ENCODE measurements at places on chromosomes 5 and 9. TPM values are rescaled to one million over a fixed set of nuclear protein-coding genes. Genes with fewer than 3 reads are reported as not detected.

GRCh38 chr5:55220433-55221185, 6.5 kb downstream of the MCIDAS start:
- peak overlapping the region; percentile 77 for H3K4me3 ChIP-seq
- peak; percentile 67 for DNase-seq
- H3K4me1 ChIP-seq = peaks cover 18% of the 10 kb centered on the region
- H3K27ac ChIP-seq = peak overlapping the region; percentile 15
- H3K27me3 ChIP-seq = peaks cover 80% of the 10 kb centered on the region
- H3K36me3 ChIP-seq = peaks cover 3% of the 10 kb centered on the region

- no peaks in the 10 kb centered on the region for H3K36me3 ChIP-seq
- no peak overlapping the region for H3K4me3 ChIP-seq
- no peak overlapping the region for H3K27ac ChIP-seq
- DNase-seq = no peak
- H3K27me3 ChIP-seq = no peaks in the 10 kb centered on the region
Observed at GRCh38 chr9:134619448-134619982, 22.1 kb upstream of the COL5A1 start.

DNA sequence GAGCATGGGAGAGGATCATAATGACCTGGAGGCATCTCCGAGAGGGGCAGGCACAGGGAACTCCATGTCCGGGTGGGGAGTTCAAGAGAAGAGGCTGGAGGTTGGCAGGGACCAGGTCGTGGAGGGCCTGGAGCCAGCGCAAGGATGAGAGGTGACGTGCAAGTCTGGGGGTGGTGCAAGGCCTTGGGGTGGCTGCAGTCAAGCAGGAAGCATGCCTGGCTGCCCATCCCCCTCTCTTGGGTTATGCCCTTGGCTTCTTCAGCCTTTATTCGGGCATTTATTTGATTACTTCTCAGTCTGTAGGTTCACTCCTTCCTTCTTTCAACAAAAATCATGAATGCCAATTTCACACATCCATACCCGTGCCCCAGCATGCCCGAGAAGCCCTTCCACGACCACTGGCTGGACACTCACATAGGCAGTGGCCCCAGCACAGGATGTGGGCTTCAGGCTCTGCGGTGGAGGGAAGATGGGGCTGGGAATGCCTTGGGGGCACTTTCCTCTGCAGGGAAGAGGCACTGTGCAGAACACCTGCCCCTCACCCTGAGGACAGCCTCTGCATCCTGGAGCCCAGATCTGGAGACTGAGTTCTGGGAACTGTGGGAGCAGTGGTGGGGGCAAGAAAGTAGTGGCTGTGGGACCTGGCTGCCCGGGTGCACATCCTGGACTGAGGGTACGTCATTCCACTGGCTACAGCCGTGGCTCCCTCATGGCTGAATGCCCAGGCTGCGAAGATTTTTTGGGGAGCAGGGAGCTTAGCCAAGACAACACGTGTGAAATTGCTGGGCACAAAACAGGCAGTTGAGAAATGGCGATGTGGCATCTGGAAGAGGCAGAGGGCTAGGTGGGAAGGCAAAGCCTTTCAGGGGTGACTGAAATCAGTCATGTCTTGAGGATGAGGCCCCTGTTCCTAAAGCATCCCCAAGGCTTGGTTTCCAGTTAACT, 38.6 kb downstream of the CRB2 start:
- H3K4me3 ChIP-seq = no peak overlapping the region
- H3K27ac ChIP-seq = no peak overlapping the region
- H3K36me3 ChIP-seq = no peaks in the 10 kb centered on the region
- DNase-seq = no peak
- no peaks in the 10 kb centered on the region for H3K27me3 ChIP-seq

DNA sequence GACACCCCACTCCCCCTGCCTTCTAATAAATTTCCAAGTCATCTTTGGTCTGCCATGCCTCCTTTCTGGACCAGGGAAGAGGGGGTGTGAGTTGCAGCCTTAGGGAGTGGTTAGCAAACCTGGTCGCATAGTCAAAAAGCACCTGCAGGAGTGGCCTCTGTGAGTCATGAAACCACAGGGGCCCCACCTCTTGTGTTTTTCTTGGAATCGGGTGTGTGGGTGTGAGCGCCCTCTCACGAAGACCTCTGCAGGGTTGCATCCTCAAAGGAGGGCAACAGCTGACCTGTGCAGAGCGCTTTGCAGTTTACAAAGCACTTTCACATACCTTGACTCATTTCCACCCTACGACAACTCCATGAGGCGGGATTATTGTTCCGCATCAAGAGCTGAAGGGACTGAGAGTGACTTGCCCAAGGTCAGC, 36.8 kb upstream of the TEX48 start:
- DNase-seq = peak; percentile 98
- H3K4me1 ChIP-seq = peaks cover 81% of the 10 kb centered on the region
- H3K36me3 ChIP-seq = peaks cover 33% of the 10 kb centered on the region
- H3K4me3 ChIP-seq = peak overlapping the region; percentile 74
- H3K27ac ChIP-seq = peak overlapping the region; percentile 97
- no peaks in the 10 kb centered on the region for H3K27me3 ChIP-seq

DNA sequence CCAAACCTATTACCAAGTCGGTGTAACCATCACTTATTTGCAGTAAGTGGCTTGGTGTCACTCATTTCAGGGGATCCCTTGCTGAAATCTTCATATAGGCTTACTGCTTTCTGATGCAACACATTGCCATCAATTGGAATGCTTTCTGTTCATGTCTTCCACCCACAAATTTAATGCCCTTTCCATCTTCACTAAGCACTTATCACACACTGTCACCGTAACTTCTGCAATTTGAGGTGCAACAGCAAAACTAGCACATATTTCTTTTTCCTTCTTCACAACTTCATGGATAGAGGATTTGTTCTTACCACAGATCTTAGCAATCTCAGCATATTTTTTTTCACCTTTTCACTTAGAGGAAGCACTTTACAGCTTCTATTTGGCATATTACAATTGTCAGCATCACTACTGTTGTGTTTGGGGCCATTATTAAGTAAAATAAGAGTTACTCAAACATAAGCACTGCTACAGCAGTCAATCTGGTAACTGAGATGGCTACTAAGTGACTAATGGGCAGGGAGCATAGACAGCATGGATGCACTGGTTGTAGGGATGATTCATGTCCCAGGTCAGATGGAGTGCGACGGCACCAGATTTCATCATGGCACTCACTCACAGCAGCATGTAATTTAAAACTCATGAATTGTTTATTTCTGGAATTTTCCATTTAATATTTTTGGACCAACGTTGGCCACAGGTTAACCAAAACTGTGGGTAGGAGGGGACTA, 70.1 kb downstream of the PIP5K1B start:
- H3K36me3 ChIP-seq = no peaks in the 10 kb centered on the region
- H3K4me3 ChIP-seq = no peak overlapping the region
- peaks cover 6% of the 10 kb centered on the region for H3K27me3 ChIP-seq
- no peak overlapping the region for H3K27ac ChIP-seq

GRCh38 chr9:3793971-3794383, 268.2 kb upstream of the RFX3 start:
- H3K4me3 ChIP-seq = no peak overlapping the region
- H3K4me1 ChIP-seq = no peaks in the 10 kb centered on the region
- H3K27ac ChIP-seq = no peak overlapping the region
- H3K36me3 ChIP-seq = no peaks in the 10 kb centered on the region
- peaks cover 2% of the 10 kb centered on the region for H3K27me3 ChIP-seq

GRCh38 chr5:7589800-7590199, 193.9 kb downstream of the ADCY2 start:
- no peak overlapping the region for H3K4me3 ChIP-seq
- H3K36me3 ChIP-seq = no peaks in the 10 kb centered on the region
- no peaks in the 10 kb centered on the region for H3K27me3 ChIP-seq
- no peaks in the 10 kb centered on the region for H3K4me1 ChIP-seq
- no peak overlapping the region for H3K27ac ChIP-seq

GRCh38 chr5:107496466-107496865, 174.3 kb downstream of the EFNA5 start:
- H3K27ac ChIP-seq = no peak overlapping the region
- no peak for DNase-seq
- no peaks in the 10 kb centered on the region for H3K36me3 ChIP-seq

DNA sequence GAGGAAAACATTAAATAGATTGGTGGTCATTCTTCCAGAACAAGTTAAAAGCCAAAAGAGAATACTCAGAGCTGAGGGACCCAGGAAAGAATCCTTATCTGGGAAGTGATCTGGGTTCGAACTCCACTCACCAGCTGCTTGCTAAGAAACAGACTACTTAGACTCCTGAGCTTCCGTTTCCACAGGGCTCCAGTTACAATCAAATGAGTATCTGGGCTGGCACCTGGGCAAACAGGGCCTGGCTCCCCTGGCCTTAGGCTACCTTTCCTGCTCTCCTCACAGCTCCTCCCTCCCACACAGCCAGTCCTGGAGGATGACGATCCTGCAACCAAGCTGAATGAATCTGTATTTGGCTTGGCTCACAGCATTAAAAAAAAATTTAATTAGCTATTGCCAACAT, 2.5 kb downstream of the MAPK9 start:
- H3K27me3 ChIP-seq = no peaks in the 10 kb centered on the region
- H3K36me3 ChIP-seq = peaks cover 32% of the 10 kb centered on the region
- DNase-seq = no peak
- H3K27ac ChIP-seq = no peak overlapping the region
- peaks cover 28% of the 10 kb centered on the region for H3K4me1 ChIP-seq

DNA sequence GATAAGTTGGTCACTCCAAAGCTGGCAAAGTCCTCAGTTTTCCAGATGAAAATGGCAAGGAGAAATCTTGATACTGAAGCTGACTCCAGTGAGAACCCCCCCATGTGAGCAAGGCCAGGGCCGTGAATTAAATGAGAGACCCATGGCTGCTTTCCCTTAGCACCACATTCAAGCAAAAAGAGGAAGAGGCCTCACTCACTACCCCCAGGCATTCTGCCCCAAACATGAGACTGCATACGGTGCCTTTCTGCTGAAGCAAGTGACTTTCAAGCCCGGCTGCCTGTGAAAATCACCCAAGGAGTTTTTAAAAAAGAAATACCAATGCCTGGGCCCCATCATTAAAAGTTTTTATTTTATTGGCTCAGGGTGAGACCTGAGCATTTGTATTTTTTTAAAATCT, 66.9 kb downstream of the TMEM252 start:
- no peaks in the 10 kb centered on the region for H3K36me3 ChIP-seq
- no peak overlapping the region for H3K27ac ChIP-seq
- no peak overlapping the region for H3K4me3 ChIP-seq
- peaks cover 26% of the 10 kb centered on the region for H3K27me3 ChIP-seq
- no peaks in the 10 kb centered on the region for H3K4me1 ChIP-seq
- no peak for DNase-seq

DNA sequence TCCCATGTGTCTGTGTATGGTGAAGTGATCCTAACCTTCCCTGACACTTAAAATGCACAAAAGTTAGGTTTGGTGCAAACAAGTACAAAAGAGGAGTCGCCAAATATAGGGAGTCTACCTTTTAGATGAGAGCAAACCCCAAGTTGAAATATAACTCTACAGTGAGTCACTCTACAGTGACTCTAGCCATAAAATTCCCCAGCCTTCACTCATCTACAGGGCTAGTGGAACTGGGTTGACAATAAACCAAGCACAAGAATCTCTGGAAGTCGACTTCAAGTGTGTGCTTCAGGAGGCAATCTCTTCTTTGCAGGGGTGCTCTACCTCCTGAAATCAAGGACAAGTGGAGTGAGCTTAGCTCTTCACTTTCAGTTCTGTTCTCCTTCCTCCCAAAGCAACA, 3.3 kb downstream of the SHISAL2B start:
- no peak for DNase-seq
- peaks cover 43% of the 10 kb centered on the region for H3K27me3 ChIP-seq
- H3K4me3 ChIP-seq = no peak overlapping the region
- no peak overlapping the region for H3K27ac ChIP-seq
- H3K36me3 ChIP-seq = no peaks in the 10 kb centered on the region

- H3K27ac ChIP-seq = no peak overlapping the region
- no peaks in the 10 kb centered on the region for H3K4me1 ChIP-seq
- no peaks in the 10 kb centered on the region for H3K36me3 ChIP-seq
Observed at GRCh38 chr5:1853531-1853930, 29.2 kb downstream of the IRX4 start.

GRCh38 chr5:163504079-163504931, 1.1 kb upstream of the MAT2B start:
- H3K27me3 ChIP-seq = peaks cover 2% of the 10 kb centered on the region
- peaks cover 37% of the 10 kb centered on the region for H3K4me1 ChIP-seq
- peaks cover 20% of the 10 kb centered on the region for H3K36me3 ChIP-seq
- H3K4me3 ChIP-seq = peak overlapping the region; percentile 93
- DNase-seq = peak; percentile 80

DNA sequence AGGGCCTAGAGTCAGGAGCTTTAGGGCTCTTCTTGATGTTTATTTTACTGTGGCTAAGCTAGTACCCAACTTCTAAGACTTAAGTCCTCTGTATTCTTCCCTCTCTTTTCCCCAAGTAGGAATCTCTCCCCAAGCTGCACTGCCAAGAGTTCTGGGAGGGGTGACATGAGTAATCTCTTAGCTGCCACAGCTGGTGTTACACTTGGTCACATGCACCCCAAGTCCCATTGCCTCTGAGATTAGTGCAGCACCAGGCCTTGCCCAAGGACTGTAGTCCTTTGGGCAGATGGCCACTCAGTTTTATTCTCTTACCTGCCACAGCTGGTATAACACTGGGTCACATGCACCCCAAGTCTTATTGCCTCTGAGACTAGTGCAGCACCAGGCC, 114.7 kb upstream of the RIOK2 start:
- no peak for DNase-seq
- no peak overlapping the region for H3K27ac ChIP-seq
- no peaks in the 10 kb centered on the region for H3K36me3 ChIP-seq
- no peaks in the 10 kb centered on the region for H3K4me1 ChIP-seq

DNA sequence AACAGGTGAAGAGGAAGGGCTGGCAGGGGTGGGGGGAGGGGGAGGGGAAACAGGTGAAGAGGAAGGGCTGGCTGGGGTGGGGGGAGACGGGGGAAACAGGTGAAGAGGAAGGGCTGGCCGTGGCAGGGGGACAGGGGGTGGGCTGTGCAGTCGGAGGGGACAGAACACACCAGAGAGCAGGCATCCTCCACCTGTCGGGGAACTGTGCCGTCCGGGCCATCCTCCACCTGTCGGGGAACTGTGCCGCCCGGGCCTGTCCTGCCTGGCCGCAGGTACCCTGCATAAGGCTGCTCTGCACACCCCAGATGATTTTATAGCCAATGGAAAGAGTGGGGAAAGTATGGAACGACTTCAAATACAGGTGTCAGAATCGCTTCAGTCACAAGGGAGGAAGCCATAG, 32.5 kb upstream of the PPP1R26 start:
- no peak overlapping the region for H3K27ac ChIP-seq
- H3K4me3 ChIP-seq = no peak overlapping the region
- H3K4me1 ChIP-seq = no peaks in the 10 kb centered on the region
- peaks cover 3% of the 10 kb centered on the region for H3K27me3 ChIP-seq
- H3K36me3 ChIP-seq = no peaks in the 10 kb centered on the region

- no peak for DNase-seq
- no peaks in the 10 kb centered on the region for H3K4me1 ChIP-seq
- no peaks in the 10 kb centered on the region for H3K36me3 ChIP-seq
- no peak overlapping the region for H3K4me3 ChIP-seq
Observed at GRCh38 chr5:171168171-171168570, 140.9 kb upstream of the TLX3 start.

Gene PCDHGA8
- 0.09 TPM for total RNA-seq

Gene LRRC19
- not detected for total RNA-seq

Gene SLC34A3
- not detected for total RNA-seq

Gene CWC27
- 32.4 TPM for total RNA-seq
